Cardiac atrium fibroblast (primary cell): ENCODE measurements at places on chromosomes 7 and 10. TPM values are rescaled to one million over a fixed set of nuclear protein-coding genes. Genes with fewer than 3 reads are reported as not detected.

The DBNL gene
- 141 and 154 TPM in 2 replicates for total RNA-seq

The EPHA1 gene
- not detected in 2 replicates for total RNA-seq

The AIMP2 gene
- 55.2 and 59.1 TPM in 2 replicates for total RNA-seq

The UTF1 gene
- not detected in 2 replicates for total RNA-seq

The CNPY1 gene
- total RNA-seq: not detected in 2 replicates

The CYP51A1 gene
- 116 and 171 TPM in 2 replicates for total RNA-seq

The CALN1 gene
- not detected in 2 replicates for total RNA-seq

The NKX6-2 gene
- total RNA-seq: not detected in 2 replicates

The SCART1 gene
- 0.54 TPM in 1 of 2 replicates, not detected in the other for total RNA-seq

The GIMAP4 gene
- 1.8 and 3.7 TPM in 2 replicates for total RNA-seq
